CD4-positive, alpha-beta T cell treated with Interleukin-15 for 1 hour (primary cell): ENCODE measurements at places on chromosomes 12 and 14.

- DNase-seq = no peak
These were observed 15.8 kb upstream of the VPS33A start for GRCh38 chr12:122282061-122282460.

GRCh38 chr12:121086781-121087295, 45.8 kb upstream of the P2RX7 start:
- no peak for DNase-seq

DNA sequence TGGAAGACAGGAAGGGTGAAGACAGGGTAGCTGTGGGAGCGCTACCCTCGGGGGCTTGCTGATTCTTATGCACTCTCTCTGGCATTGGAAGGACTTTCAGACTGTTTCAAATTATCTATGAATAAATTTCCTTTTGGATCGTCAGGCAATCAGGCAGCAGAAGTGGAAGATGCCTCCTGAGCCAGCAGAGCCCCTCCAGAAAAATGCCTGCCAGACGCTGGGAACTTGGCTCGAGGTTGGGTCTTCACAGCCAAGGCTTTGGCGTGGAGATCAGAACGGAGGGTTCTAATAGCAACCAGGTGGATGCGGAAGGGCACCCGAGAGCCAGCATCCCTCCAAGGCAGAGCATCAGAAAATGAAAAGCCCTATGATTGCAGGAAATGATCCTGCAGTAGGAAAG, 119.2 kb upstream of the RFLNA start:
- no peak for DNase-seq

DNA sequence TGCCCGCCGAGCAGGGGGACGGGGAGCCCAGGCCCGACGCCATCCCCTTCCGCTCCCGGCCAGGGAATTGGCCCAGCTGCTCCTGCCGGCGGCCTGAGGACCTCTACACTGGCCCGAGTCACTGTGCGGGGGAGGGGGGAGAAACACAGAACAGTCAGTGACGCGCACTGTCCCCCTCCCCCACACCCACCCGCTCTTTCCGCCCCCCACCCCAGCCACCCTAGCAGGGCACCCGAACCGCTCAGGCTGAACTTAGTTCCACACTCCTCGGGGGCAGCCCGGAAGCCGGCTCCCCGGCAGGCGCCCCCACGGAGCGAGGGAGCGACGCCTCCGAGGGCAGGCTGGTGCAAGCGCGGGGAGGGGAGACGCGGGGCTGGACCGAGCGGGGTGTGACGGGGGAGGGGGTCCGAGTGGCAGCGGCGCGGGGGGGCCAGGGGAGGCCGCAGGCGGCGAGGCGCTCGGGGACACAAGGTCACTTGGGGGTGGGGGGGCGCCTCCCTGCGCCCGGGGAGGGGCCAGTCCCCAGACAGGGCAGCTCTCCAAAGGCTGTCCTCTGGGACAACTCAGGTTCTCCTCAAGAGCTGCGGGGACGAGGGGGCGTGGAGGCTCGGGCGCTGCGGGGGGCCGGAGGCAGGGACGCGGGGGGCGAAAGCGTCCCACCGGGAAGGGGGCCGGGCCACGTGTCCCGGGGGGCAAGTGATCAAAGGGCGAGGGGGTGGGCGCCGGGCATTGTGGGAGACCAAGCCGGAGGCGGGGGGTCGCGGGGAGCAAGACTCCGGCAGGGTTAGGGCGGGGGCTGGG, 648 bp downstream of the CHD4 start:
- DNase-seq = peak; percentile 81

DNA sequence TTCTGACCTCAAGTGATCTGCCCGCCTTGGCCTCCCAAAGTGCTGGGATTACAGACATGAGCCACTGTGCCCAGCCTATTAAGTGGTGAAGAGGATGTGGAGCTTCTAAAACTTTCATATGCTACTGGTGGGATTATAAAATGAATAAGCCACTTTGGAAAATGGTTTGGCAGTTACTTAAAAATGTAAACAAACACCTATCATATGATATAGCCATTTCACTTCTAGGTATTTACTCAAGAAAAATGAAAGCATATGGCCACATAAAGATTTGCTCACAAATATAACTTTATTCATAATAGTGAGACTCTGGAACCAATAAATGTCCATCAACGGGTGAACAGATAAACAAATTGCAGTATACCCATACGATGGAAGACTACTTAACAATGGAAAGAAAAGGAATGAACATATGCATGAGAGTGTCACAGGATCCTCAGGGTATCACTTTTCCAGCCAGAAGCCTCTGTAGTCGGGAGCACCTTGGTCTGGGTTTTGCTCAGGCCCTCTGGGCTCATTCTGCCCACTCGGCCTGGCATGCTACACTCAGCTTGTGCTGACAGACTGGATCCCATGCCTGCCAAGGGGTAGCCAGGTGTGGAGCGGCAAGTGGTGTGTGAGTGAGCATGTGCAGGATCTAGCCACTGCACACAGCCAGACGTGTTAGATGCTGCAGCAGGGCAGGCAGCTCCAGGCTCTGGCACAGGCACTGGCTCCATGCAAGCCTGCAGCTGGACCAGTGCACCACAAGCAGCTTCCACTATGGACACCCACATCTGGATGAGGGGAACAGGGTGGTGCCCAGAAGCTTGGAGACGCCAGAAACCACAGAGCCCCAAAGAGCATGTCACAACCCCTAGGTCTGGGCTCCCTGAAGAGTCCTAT, 213.2 kb upstream of the DIO3 start:
- DNase-seq = no peak

DNA sequence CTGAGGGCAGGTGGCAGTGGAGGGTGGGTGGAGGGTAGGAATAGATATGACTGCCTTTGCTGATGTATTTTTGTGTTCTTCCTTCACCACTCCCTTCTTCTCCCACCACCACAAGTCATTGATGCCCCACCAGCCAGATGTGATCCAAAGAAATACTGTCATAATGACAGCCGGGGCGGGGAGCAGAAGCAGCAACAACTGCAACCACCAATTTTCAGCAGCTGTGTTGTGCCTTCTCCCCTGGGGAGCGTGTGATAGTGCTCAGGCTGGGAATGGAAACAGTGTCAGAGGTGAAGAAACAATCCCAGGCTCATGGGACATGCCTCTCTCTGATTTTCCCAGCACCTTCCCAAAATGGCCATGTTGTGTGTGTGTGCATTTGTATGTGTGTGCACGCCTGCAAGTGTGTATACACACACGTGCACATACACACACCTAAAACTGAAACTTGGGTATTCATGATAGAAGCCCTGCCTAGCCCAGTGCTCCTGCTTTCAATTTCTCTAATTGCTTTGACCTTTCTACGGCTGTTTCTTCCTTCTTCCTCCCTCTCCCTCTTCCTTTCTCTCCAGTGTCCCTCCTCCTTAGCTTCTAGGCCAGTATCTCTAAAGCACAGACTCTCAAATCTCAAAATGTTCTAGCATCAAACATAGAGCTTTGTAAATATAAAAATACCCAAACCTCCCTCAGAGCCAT, 299.2 kb upstream of the FKBP4 start:
- no peak for DNase-seq

- no peak for DNase-seq
These were observed 35.5 kb upstream of the PAX9 start for GRCh38 chr14:36626151-36626550.

- DNase-seq = no peak
These were observed 54.5 kb upstream of the FRS2 start for GRCh38 chr12:69415471-69416275.
